HFF-Myc (cell line): ENCODE measurements at places on chromosomes 6 and 20.

GRCh38 chr20:40449974-40450616 is 238.9 kb downstream of the MAFB start:
- DNase-seq, result no peak

DNA sequence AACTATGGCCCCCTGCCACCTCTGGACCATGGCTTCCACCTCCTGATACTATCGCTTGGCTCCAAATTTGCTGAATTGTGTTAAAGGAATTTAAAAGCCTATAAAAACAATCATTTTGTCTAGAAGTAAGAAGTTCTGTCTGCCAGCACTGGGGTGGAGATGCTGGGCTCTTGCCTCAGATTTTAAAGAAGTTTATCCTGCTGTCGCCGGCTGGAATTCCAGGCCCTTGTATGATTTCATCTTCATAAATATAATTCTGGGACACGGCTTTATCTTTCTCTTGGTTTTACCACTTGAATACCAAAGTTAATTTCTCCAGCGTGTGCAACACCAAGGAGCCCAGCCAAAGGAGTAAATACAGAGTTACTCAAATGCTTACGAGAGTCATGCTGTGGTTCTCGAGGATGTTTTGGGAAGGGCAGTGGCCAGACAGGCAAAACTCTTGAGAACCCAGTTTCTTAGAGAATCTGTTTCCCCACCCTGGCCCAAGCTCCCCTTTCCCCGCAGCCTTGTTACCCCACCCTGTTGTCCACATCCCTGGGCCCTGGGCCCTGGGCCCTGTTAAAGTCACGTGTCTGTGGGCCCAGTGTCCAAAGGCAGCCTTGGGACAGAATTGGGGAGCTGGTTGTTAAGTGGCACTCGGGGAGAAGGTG is 31.9 kb downstream of the C6orf89 start:
- no peak for DNase-seq

DNA sequence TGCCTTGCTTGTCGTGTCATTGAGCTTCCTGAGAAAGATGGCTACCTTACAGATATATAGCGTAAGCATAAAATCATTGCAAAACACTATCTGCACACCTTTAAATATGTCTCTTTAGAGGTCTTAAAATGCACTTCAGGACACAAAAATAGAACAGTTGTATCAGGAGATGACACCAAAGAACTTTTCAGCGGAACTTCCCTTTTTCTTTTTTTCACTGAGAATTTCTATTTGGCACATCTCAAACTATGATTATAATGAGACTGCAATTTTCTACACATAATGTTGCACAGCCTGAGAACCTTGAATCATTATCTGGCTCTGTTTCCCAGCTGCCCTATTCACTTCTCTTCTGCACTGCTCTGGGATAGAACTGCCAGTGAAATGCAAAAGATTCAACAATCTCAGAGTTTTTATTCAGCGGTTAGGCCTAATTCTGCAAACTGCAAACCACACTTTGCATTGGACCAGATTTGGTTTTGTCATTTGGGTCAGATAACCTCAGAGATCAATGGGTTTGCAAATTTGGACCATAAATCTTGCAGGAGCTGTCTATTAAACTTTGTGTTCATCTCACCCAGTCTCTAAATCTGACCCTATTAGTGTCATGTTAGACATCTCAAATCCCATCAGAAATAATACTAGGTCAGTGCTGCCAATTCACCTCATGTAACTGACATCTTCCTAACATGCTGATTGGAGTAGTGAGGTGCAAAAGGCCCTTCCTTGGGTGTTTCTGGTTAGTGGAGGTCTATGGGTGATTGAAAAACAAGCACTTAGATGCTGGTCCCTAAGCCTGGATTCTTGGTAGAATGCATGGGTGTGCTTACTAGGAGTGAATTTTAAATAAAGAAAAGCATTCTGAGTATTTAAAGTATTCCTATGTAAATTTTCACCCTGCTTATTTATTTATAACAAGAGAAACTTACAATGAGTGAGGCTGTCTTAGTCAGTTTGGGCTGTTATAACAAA is 382.7 kb downstream of the UTRN start:
- DNase-seq, result no peak

DNA sequence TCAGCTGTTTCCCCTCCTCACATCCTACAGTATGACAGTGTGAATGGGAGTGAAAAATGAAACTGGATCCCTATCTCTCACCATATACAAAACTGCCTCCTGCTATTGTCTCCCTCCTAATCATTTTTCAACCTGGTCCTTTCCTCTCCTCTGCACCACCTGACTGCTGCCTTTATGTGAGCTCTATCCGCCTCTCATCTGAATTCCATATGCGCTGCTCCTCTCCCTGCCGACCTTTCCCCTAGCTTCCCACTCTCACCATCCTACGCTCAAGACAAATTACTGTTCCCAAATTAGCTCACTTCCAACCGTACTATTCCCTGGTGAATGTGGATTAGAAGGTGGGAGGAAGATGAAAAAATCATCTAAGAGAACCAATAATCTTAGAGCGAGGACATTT is 148.4 kb upstream of the FBXL4 start:
- DNase-seq, result no peak

DNA sequence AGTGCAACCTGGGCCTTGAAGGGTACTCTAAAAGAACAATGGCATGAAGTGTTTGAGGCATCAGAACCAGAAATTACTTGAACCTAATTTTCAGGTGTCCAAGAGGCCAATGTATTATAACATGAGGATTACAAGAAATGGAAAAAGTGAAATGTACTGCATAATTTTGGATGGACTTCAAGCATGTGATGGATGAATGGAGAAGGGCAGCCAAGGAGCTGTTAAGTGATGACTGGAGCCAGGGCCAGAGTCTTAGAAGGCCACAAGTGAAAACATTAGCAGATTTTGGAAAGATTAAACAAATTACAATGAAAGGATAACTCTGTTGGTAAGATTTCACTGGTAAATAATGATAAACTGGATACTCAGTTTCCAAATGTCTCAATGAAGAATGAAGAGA is 738.2 kb downstream of the CD109 start:
- DNase-seq, result no peak

DNA sequence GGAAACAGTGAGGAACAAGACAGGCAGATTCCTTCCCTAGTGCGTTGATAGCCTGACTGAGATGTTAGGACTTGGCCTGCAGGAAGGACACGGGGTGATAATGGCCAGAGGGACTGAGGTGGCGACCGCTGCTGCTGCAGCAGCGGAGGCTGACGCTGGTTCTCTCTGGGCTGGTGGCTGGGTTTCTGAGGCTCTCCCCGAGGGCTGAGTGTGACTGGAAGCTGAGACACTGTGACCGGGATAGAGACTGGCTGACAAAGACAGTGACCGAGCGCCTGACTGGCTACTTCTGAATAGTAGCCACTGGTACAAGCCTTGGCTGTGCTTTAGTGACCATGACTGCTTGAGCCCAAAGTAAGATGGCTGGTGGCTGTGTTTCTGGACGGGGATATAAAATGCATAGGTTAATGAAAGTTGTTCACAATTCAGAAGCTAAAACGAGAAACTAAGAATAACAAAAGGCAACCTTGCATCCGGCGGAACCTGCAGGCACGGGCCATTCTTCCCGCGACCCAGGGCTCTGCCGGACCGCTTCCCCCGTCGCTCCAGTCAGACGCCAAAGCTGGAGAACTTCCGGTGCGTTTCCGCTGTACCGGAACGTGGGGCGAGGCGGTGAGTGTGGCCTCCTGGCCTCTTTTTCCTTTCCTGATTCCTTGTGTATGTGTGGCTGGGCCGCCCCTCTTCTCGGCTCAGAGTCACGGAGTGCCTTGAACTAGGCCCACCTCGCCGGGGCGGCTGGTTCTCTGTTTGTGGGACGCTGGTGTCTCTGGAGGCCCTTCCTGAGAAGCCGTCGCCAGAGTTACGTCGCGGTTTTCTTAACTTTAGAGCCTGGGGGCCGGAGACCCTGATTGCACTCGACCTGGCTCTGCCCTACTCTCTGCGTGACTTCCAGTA is at the start of gene AAR2:
Gene AAR2, plus strand, starts transcription at position 587 of the 894 bp plus-strand sequence. CDS start 3,391 bp downstream, outside the sequence.
- DNase-seq, result peak; percentile 16

DNA sequence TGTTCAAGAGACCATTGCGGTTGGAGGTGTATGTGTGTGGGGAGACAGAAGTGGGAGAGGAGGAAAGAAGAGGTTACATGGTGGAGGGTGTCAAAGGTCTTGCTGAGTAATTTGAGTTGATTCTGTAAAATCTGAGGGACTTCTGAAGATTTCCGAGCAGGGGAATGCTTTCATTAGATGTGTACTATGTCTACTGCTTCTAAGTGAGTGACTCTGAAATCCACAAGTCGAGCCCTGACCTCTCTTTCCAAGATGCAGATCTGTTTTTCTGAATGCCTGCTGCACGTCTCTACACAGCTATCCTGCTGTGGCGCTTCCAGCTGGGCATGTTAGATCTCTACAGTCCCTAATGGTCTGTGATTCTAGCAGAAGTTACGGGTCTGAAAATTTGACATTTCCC is 209.8 kb downstream of the ATXN1 start:
- no peak for DNase-seq

DNA sequence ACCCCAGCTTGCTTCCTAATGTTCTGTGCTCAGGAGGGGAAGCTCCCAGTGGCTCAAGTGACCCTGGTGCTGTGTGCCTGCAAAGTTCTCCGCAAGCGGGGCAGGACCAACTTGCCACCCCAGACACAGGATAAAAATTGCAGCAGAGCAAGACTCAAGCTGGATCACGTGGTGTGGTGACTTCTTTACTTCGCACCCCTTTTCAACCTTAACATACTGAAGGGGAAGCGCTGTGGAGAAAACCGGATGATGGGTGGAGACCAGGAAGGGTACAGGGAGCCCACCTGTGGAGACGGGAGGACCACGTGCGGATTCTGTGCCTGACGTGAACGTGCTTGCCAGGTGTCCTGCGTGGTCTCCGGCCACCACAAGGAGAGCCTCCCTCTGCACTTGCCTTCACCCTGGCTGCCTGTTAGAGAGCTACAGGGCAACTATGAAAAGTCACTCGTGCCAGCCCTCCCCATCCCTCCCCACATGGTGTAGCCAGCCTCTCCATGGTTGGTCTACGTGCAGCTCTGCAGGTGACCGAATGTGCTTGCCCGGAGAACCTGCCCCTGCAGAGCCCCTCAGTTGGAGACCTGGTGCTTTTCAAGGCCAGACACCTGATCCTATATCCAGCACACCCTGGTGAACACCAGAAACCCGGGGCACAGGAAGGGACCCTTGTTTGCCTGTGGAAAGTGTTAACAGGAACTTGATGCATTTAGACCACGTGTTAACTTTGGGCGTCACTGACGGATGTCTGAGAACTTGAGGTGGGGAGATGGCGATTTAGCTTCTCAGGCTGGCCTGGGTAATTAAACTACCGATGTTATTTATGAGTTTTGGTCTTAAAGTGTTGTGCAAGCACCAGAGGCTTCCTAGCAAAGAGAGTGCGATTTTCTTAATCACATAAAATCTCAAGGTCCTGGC is 23.9 kb upstream of the DACT2 start:
- no peak for DNase-seq

GRCh38 chr20:35711588-35712209 is 12.5 kb downstream of the ROMO1 start:
- no peak for DNase-seq

DNA sequence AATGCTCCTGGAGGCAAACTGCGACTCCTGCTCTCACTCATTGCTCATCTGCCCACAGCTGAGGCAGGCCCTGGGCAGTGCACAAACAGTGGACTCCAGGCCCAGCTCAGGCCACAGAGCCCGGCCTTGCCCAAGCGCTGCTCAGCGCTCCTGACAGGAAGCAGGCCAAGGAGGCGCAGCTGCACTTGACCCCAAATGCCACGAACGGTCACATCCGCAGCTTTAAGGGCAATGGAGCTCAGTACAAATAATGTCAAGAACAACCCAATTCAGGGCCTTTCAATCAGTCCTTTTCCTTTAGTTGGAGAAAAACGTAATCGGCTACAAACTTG is 33.8 kb downstream of the RRBP1 start:
- no peak for DNase-seq

- peak; percentile 92 for DNase-seq
Observed at GRCh38 chr6:139852488-139853140, 478.2 kb upstream of the CITED2 start.

DNA sequence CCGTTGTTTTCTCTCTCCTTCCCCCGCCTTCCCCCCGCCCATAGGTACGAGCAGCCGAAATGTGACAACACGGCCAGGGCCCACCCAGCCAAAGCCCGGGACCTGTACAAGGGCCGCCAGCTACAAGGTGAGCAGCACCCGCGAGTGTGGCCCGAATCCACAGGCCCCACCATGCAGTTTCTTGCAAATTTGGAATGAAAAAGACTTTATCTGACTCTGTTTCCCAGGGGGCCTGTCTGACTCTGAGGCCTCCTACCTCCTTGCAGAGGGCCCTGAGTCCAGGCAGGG is 167.1 kb downstream of the SMOC2 start:
- DNase-seq, result no peak

GRCh38 chr20:24720957-24721356 is 228.1 kb upstream of the CST7 start:
- no peak for DNase-seq

DNA sequence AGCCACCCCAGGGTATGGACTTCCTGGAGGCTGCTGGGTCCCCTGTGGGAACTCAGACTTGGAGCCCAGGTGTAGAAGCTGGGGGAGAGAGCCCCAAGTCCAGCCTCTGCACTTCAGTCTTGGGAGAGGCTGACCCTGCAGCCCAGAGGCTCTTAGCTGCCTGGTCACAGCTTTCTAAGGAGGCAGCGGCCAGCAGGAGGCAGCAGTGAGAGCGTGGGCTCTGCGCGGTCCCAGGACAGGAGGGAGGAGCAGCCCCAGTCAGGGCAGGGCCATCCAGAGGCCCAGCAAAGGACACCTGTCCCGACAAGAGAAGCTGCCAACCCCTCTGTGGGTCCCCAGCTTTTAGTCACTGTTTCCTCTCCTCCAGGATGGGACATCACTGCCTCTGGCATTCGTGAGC is 9.4 kb downstream of the TREML2 start:
- no peak for DNase-seq

DNA sequence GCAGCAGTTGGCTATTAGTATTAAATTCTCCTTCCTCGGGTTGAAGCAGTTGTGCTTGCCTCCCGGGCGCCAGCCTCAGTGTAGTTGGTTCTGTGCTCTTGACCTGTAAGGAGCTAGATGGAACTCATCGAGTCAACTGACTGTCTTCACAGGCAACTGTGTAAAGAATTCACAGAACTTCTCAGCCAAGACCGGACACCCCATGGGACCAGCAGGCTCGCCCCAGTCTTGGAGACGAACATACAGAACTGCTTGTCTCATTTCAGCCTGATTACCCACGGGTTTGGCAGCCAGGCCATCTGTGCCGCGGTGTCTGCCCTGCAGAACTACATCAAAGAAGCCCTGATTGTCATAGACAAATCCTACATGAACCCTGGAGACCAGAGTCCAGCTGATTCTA is 8.5 kb downstream of the TFAP2C start:
- DNase-seq, result no peak

- DNase-seq, result no peak
Observed at GRCh38 chr20:45919542-45920399, 7.8 kb upstream of the PLTP start.
